Activated CD8-positive, alpha-beta memory T cell treated with anti-CD3 and anti-CD28 coated beads for 48 hours (primary cell): ENCODE measurements at places on chromosomes 3 and 15.

DNA sequence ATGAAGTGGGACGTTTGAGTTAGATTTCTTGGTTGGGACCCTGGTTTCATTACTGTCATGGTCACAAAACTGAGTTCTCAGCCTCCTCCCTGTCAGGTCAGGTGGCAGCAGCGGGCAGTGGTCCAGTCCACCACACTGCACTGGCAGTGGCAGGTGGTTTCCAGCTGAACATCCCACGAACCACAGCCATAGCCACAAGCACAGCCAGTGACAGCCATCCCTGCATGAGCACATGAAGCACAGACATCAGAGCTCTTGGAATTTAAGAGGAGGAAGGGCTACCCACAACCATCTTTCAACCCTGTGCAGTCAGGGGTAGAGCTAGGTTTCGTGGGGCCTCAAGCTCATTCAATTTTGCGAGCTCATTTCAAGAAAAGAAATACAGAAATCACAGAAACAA, 1.5 kb downstream of the RETNLB start:
- DNase-seq = no peak

- DNase-seq = no peak
Measured at GRCh38 chr3:46537779-46538178, 28.3 kb downstream of the LRRC2 start.

- DNase-seq = no peak
Measured at GRCh38 chr3:85164436-85164835, 205.6 kb downstream of the CADM2 start.

DNA sequence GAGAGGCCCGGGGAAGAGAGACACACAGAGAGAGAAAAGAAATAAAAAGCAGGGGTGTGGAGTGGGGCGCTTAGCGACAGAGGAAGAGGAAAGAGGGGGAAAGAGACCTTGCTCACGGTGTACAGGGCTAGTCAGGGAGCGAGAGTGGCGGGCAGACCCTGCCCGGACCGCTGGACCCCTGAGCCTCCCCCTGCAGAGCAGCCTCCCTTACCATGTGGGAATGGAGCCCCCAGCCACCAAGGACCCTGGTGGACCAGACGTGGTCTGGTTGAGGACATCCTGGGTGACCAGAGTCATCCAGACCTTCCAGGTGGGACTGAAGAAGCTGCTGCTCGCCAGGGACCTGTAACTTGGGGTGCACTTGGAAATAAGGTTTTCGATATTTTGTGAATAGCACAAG, 129.6 kb downstream of the CHSY1 start:
- DNase-seq = no peak

DNA sequence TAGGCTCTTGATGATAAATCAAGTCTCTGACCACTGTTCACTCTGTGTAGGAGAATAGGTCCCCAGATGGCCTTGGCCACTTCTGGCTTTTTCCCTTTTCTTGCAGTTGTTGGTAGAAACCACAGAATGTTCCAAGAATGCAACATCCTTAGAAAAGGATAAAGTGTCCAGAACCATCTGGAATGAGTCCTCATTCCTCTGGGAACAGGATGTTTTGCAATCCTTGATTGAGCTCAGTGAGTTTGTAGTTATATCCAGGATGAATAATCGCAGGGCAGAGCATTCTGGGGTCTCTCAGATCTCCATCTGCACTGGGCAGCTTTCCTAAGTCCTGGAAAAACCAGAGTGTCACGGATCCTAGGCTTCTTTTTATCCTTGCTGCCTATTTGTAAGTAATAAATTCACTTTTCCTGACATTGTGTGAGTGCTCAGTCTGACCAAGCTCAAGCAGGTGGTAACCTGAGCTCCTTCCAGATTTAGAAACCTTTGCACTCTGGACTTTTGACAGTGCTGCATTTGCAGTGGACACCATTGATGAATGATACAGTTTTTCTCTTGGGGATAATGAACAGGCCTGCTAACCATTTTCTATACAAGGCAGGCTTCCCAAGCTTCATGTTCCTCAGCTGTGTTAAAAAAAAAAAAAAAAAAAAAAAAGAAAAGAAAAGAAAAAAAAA, 1028.6 kb downstream of the OTOL1 start:
- DNase-seq = no peak

DNA sequence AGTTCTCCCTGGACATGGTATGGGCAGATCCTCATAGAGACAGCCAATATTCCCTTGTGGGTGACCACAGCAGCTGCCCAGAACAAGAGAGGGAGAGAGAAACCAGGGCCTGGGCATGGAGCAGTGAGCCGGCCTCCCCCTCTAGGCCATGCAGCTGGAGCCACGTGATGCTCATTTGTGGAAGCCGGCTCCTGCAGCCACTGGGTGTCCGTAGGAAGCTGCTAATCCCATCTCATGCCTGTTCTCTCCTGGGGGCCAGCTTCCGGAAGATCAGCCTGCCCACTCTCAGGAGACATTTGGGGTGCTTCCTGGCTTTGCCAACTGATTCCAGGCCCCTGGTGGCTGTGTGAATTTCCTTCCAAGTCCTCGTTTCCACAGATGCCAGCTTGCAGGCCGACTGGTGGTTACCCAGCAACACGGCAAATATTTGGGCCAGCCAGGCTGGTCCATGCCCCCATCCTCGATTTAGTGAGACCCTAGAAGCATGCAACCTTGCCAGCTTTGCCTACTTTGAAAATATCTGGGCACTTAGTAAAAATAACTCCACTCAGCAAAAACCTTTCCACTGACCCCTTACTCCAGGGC, 55.3 kb downstream of the LINGO1 start:
- DNase-seq = no peak

DNA sequence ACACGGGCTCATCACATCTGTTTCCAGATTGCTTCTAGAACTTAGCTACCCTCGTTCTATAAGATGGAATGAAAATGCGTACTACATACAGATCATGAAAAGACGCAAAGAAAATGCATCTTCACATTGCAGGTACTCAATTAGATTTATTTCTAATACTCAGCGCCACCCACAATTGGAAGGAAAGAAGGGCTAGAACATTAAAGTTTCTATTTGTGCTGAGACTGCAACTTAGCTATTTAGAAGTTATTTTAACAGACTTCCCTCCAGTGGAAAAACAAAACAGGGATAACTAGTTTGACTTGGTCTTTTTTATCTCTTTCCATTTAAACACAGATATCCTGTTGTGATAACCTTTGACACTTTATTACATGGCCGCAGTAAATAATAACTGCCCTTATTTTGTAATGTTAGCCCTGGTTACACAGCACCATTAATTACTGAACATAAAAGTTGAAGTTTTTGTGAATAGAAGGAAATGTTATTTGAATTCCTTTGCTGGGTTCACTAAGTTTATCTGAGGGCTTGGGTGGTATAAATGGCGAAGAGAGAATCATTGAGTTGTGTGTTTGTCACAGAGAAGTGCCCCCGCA, 86.9 kb upstream of the SLC25A26 start:
- DNase-seq = no peak
